Heart left ventricle (tissue), 16 donors: ENCODE measurements at places on chromosomes 2 and 18. TPM values are rescaled to one million over a fixed set of nuclear protein-coding genes. Genes with fewer than 3 reads are reported as not detected.

Gene ACOXL
- not detected for total RNA-seq

Gene LYPD6B
- not detected for total RNA-seq

Gene ABCG8
- total RNA-seq = not detected

Gene SP140
- total RNA-seq = 0.56 TPM

Gene HOXD12
- total RNA-seq = not detected

Gene DYNAP
- total RNA-seq = not detected

Gene CLEC4F
- not detected for total RNA-seq
